ENCODE measurements at places on chromosomes 5 and 9. TPM values are rescaled to one million over a fixed set of nuclear protein-coding genes. Genes with fewer than 3 reads are reported as not detected.

- peak; percentile 10 for DNase-seq
Measured at GRCh38 chr5:112848116-112848811, 12.8 kb upstream of the SRP19 start.

GRCh38 chr9:3962496-3962895 lies 337.4 kb downstream of the GLIS3 start:
- peak; percentile 91 for DNase-seq

Gene LCN12
- 4.1 TPM for total RNA-seq

- DNase-seq = no peak
Measured at GRCh38 chr9:95202076-95202681, 115.3 kb downstream of the FANCC start.

DNA sequence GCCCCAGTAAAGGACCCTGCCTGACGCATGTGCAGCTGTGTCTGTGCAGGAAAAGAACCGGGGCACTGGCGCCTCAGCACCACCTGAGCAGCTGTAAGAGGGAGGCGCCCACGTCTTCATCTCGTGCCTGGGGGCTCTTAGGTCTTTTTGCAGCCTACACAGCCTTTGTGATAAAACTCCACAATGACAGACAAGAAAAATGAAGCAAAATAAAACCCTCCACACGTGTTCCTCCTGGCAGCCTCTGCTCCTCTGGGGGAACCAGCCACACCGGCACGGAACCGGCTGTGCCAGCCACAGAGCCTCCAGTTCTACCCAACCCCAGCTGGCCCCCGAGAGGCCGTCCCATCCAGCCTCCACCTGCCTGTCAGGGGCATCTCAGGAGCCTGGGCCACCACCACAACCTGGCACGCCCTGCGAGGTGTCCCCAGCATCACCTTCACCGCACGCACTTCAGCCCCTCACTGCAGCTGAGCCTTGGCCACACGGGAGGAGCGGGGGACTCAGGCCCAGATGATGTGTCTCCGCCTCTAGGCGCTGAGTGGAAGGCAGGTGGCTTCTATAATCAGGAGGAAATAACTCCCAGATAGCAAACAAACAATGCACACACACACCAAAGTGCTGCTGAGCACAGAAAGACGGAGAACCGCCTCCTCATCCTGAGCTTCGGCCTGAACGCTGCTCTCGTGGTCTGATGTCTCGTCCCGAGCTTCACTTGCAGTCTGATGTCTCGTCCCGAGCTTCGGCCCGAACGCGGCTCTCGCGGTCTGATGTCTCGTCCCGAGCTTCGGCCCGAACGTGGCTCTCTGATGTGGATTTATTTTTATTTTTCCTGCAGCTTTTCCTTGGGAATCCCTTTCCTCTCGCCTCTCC lies 28.6 kb upstream of the NSMF start:
- no peak for DNase-seq

Gene PCDHB5
- total RNA-seq = 10.6 TPM

DNA sequence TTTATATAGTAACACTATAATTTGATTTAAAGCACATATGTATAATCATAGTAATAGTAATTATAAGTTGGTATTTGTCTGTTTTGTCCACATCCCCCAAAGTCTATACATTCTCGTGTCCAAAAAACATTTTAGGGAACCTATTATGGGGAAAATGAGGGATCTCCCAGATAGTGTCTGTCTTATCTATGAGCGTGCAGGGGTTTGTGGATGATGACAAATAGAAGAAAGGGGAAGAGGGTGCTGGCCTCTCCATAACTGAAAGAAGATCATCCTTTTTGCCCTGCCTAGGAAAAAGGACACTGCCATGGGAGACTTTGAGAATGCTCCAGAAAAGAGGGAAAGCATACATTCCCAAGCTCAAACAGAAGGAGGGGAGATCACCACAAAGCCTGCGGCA lies 45.3 kb downstream of the C5orf22 start:
- DNase-seq = no peak

DNA sequence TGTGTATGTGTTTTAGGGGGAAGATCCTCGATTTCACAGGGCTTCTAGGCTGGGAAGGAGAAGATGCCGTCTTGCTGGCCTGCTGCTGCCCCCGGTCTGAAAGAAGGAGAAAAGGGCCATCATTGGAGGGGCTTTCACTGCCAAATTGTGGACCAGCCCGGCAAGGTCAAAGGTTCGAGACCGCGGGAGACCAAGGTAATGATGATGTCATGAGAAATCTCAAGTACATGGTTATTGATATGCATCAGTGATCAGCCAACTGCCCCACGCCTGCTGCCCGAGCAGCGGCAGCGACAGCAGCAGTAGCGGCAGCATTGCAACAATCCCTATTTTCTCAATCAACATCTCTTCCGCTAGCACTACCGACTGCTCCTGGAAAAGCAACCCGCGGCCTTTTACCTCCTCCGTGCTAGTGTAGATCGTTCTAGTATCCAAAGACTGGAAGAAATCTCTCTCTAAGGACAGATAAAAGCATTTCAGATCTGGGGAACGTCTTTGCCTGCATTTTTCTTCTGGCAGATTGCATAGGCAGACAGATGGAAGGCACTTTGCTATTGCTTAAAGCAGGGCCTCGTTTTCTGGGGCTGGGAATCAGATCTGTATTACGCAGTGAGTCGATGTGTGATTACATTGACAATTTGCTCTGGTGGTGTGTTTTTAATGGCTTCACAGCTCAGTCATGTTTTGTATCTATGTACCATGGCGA lies 215.3 kb downstream of the MEF2C start:
- DNase-seq = peak; percentile 83

Gene AFF4
- 59.8 TPM for total RNA-seq

- DNase-seq = no peak
Measured at GRCh38 chr5:117691081-117691870, 1116.7 kb upstream of the SEMA6A start.

Gene TAF11L2
- not detected for total RNA-seq
